Naive B cell (primary cell): ENCODE measurements at places on chromosomes 16 and 17. TPM values are rescaled to one million over a fixed set of nuclear protein-coding genes. Genes with fewer than 3 reads are reported as not detected.
A peak's percentile ranks its signal among the peaks of the same experiment; 100 is the strongest.

DNA sequence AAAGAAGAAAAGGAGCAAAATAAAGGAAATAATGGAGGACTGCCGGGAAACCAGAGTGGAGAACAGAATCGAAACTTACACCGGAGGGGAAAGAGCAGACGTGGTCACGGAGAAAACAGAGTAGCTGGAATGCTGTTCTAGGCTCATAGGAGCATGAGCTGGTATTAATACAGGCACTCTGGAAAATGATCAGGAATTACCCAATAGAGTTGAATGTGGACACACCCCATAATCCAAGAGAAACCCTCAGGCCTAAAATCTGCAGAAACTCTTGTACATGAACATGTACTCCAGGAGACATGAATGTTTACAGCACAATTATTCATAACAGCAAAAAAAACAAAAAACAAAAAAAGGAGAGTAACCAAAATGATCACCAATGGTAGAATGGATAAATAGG lies 77.7 kb downstream of the RPH3AL start:
- no peaks in the 10 kb centered on the region for H3K4me1 ChIP-seq
- no peak overlapping the region for H3K4me3 ChIP-seq
- H3K27me3 ChIP-seq, result no peaks in the 10 kb centered on the region
- H3K27ac ChIP-seq, result no peak overlapping the region
- no peaks in the 10 kb centered on the region for H3K36me3 ChIP-seq
- DNase-seq, result no peak

DNA sequence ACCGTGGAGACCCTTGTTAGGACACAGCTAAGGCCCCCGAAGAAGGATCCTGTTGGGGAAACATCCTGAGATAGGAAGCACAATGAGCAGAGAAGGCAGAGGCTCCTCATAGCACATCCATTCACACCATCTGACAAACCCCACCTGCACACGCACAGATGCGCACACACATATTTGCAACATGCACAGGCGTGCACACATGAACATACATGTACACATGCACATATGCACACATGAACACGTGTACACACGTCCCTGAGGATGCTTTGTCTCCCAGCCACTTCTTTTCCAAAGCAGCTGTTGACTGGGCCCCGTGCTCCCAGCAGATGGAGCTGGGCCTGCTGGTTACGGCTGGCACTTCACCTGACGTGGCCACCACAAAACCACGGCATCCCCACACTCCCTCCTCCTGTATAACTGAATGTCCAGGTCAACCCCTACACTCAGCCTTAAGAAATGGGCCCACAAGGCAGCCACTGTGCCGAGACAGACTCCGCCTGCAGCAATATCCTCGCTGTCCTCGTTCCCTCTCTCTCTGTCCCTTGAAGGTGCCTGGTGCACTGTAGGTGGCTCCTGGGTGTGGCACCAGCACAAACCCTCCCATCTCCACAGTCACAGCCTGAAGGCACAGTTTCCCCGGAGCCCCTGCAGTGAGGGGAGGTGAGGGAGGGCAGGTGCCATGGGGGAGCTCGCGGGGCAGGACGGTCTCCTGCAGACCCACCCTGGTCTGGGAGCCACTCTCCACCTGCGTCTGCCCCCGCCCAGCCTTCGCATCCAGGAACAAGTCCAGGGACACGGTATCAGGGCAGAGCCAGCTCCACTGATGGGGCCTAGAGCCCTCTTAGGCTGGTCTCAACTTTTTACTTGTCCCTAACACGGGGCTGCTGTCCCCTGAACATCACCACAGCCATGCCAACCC lies 183.0 kb downstream of the RBFOX3 start:
- no peak overlapping the region for H3K4me3 ChIP-seq
- H3K27me3 ChIP-seq, result peaks cover 43% of the 10 kb centered on the region
- H3K27ac ChIP-seq, result no peak overlapping the region
- H3K36me3 ChIP-seq, result no peaks in the 10 kb centered on the region
- peaks cover 3% of the 10 kb centered on the region for H3K4me1 ChIP-seq

- peaks cover 20% of the 10 kb centered on the region for H3K4me1 ChIP-seq
- peaks cover 4% of the 10 kb centered on the region for H3K36me3 ChIP-seq
- DNase-seq, result peak; percentile 41
- peaks cover 28% of the 10 kb centered on the region for H3K27me3 ChIP-seq
- H3K4me3 ChIP-seq, result peak overlapping the region; percentile 97
- H3K27ac ChIP-seq, result no peak overlapping the region
Measured at GRCh38 chr17:44005527-44006271, 1.3 kb downstream of the NAGS start.

DNA sequence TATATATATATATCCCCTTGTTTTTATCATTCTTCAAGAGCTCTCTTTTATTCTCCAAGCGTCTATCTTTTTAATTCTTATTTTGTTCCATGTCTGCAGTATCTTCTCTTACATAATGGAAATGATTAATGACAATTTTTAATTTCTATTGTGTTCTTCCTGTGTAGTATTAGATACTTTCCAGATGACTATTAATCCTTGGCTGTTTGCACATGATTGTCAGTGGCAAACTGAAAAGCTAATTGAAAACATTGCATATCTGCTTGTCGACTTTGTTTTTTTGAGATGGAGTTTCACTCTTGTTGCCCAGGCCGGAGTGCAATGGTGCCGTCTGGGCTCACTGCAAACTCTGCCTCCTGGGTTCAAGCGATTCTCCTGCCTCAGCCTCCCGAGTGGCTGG lies 124.7 kb downstream of the BCAS3 start:
- H3K27ac ChIP-seq, result no peak overlapping the region
- H3K4me1 ChIP-seq, result peaks cover 8% of the 10 kb centered on the region
- no peaks in the 10 kb centered on the region for H3K36me3 ChIP-seq
- DNase-seq, result no peak
- H3K27me3 ChIP-seq, result no peaks in the 10 kb centered on the region
- no peak overlapping the region for H3K4me3 ChIP-seq

- H3K36me3 ChIP-seq, result no peaks in the 10 kb centered on the region
- H3K27me3 ChIP-seq, result no peaks in the 10 kb centered on the region
- no peak overlapping the region for H3K27ac ChIP-seq
- H3K4me1 ChIP-seq, result no peaks in the 10 kb centered on the region
- DNase-seq, result no peak
Measured at GRCh38 chr16:2036200-2036966, 9.7 kb downstream of the NHERF2 start.

DNA sequence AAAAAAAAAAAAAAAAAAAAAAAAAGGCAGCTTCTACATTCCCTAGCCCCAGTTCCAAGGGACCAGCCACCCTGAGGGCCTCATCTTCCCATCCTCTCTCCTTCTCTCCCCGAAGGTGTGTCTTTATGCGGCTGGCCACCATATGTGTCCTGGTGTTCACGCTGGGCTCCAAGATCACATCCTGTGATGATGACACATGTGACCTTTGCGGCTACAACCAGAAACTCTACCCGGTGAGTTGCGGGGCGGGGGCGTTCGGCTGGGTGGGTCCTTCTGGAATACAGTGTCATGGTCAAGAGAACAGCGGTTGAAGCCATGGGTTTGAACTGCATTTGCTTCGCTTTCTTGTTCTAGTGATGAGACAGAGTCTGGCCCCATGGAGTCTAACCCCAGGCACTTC lies 22.6 kb upstream of the COQ7 start:
- no peaks in the 10 kb centered on the region for H3K36me3 ChIP-seq
- no peak for DNase-seq
- H3K27ac ChIP-seq, result no peak overlapping the region
- H3K4me1 ChIP-seq, result no peaks in the 10 kb centered on the region
- H3K27me3 ChIP-seq, result peaks cover 9% of the 10 kb centered on the region

CARD14 gene
- polyA plus RNA-seq, result not detected

DNA sequence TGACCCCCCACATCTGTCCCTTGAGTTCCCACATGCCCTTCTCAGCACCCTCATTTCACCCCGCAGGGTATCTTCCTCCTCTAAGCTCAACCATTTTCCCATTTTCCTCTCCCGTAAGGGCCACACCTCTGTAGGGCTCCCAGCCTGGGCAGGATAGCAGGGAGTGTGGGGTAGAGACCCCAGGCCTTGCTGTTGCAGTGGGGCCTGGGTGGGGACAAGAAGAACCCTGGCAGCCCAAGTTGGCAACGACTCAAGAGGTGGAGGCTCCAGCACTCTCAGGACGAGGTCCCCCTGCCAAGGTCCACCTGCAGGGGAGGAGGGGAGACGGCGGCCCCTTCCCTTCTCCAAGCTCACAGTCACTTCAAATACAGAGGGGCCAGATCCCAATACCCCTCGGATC lies 2.0 kb upstream of the TMEM92 start:
- peaks cover 8% of the 10 kb centered on the region for H3K4me1 ChIP-seq
- H3K27me3 ChIP-seq, result peaks cover 37% of the 10 kb centered on the region
- peaks cover 8% of the 10 kb centered on the region for H3K36me3 ChIP-seq
- DNase-seq, result no peak
- peak overlapping the region; percentile 91 for H3K4me3 ChIP-seq

DNA sequence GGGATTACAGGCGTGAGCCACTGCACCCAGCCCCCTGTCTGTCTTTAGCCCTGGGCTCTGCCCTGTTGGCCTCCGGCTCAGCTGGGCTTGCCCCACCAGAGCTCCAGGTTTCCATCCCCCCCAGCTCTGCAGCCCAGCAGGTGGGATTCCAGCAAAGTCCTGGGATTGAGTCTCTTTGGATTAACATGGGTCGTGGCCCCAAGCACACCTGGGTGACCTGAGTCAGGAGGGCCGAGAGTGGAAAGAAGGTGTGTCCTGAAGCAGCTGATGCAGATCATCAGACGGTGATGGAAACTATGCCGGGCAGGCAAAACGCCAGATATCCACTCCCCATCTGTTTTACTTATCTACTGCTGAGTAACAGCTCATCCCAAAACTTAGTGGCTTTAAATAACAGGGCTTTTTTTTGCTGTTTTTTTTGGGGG lies 72.5 kb downstream of the KNOP1 start:
- H3K27me3 ChIP-seq, result no peaks in the 10 kb centered on the region
- no peak for DNase-seq
- H3K4me1 ChIP-seq, result no peaks in the 10 kb centered on the region
- H3K4me3 ChIP-seq, result no peak overlapping the region

DNA sequence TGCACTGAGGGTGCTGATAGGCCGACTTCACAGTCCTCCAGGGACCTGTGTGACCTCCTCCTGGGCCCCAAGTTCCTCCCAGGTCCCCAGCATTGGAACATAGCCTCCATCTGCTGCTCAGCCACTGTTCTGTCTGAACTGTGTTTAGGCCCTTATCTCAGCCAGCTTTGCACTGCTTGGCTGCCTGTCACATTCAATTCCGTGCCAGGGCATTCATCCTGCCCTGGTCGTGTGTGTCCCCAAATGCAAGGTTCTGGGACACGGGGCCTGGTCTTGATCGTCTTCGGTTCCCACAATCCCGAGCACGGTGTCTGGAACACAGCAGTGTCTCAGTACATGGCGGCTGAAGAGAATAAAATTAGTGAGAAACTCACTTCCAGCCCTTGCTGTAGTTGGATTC lies 69.9 kb upstream of the NFAT5 start:
- H3K27me3 ChIP-seq, result no peaks in the 10 kb centered on the region
- peaks cover 2% of the 10 kb centered on the region for H3K4me1 ChIP-seq
- H3K4me3 ChIP-seq, result no peak overlapping the region
- H3K27ac ChIP-seq, result no peak overlapping the region

MSLN gene
- not detected for polyA plus RNA-seq

DNA sequence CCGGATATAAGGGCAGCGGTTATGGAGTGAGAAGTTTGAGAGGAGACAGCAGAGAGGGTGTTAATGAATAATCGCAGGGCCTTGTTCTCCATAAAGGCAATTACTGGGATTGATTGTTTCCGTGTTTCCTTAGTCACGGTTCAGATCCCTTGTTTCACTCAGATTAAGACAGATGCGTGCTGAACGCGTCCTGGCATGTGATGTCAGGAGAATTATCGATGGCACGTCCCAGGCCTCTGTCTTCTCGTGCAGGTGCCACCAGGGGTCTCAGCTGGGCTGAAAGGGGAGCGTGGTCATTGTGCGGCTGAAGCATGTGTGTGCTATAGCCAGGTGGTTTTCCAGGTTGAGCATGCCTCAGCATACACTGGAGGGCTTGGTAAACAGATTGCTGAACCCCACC lies 142.4 kb upstream of the NOL11 start:
- peak overlapping the region; percentile 23 for H3K4me3 ChIP-seq
- DNase-seq, result no peak
- H3K4me1 ChIP-seq, result peaks cover 7% of the 10 kb centered on the region
- H3K27me3 ChIP-seq, result no peaks in the 10 kb centered on the region

GRCh38 chr17:2393174-2393953 lies 7.5 kb downstream of the MNT start:
- DNase-seq, result peak; percentile 91
- H3K4me3 ChIP-seq, result peak overlapping the region; percentile 94
- H3K27me3 ChIP-seq, result no peaks in the 10 kb centered on the region
- no peaks in the 10 kb centered on the region for H3K36me3 ChIP-seq
- peak overlapping the region; percentile 97 for H3K27ac ChIP-seq
- peaks cover 68% of the 10 kb centered on the region for H3K4me1 ChIP-seq

- peak; percentile 14 for DNase-seq
- peaks cover 21% of the 10 kb centered on the region for H3K4me1 ChIP-seq
- peak overlapping the region; percentile 90 for H3K4me3 ChIP-seq
- H3K36me3 ChIP-seq, result no peaks in the 10 kb centered on the region
Measured at GRCh38 chr17:82372249-82373071, 895 bp downstream of the UTS2R start.

DNA sequence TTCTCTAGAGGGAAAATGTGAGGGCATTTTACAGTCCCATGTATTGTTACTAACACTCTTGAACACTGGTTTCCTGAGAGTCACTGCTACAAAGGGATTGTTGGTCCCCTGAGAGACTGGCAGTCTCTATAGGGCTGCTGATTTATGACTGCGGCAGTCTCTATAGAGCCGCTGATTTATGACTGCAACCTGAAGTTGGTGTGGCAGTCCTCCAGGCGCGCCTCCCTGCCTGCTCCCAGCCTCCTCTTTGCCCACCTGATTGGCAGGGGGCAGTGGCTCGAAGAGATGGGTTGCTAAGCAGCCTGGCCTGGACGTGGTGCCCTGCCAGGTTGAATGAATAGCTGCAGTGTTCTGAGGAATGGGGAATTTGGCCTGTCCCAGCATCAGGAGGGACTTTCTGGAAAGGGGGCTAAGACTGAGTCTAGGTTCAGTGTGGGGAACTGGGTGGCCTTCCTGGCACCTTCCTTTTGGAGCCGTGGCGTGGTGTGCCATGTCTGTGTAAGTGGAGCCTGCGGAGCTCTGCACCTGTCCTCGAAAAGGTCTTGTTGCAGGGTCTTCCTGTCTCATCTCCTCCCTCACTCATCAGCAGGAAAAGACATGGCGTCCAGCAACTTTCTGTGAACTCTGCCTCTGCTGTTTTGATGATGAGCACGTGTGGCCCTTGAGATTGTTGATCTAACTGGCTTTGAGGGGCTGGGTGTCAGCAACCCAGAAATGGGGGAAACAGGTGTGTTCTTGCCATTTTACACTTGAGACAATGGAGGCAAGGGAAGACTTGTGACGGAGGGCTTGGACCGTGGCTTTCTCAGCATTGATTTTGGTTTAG lies 24.9 kb downstream of the SAP30BP start:
- no peak for DNase-seq
- peak overlapping the region; percentile 15 for H3K4me3 ChIP-seq
- peak overlapping the region; percentile 84 for H3K27ac ChIP-seq
- peaks cover 55% of the 10 kb centered on the region for H3K4me1 ChIP-seq

B9D1 gene
- polyA plus RNA-seq, result 2.0 TPM
